ENCODE measurements at places on chromosomes 1 and 21.

DNA sequence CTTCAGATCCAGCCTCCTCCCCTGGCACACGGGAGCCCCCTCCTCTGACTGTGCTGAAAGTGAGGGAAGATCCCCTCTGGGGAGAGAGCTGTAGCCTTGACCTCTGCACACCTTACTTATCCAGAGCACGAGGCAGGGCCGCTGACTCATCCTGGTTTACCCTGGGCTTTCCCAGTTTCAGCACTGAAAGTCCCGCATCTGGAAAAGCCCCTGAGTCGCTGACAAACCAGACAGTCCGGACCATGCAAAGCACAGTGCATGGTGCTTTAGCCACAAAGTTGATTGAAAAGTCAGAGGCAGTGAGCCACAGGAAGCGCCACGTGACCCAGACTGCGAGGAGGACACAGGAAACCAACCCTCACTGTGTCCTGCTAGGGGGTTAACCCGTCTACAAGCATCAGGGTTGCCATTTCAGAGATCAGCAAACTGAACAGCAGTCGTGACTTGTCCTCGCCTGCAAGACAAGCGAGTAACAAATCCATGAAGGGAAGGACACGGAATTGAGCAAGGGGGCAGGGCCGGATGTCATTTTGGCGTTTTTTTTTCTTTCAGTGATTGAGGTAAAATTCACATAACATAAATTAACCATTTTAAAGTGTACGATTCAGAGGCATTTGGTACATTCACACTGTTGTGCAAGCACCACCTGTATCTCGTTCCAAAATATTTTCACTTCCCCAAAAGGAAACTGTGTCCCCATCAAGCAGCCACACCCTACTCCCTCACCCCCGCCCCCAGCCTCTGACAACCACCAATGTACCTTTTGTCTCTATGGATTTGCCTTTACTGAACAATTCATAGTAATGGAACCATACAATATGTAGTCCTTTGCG is 19.9 kb upstream of the IFNGR2 start:
- peak; percentile 60 for DNase-seq

DNA sequence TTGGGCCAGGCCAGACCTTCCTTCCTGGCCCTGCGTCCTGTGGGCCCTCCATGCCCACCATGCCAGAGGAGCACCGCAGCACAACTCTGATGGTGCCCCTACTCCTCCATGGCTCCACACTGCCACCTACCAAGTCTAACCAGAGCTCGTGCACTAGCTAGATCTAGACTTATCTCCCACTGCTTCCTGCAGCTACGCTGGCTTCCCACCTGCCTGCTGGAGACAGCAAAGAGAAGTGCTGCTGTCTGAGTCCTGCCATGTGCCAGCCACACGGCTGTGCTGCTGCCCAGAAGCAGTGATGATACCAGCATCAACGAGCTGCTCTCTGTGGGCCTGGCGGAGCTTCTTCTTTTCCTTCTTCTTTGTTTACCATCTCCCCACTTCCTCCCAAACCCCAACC is 4.5 kb downstream of the GUCA2B start:
- DNase-seq = no peak

- DNase-seq = peak; percentile 60
Observed at GRCh38 chr21:14259747-14260146, 43.8 kb downstream of the RBM11 start.

DNA sequence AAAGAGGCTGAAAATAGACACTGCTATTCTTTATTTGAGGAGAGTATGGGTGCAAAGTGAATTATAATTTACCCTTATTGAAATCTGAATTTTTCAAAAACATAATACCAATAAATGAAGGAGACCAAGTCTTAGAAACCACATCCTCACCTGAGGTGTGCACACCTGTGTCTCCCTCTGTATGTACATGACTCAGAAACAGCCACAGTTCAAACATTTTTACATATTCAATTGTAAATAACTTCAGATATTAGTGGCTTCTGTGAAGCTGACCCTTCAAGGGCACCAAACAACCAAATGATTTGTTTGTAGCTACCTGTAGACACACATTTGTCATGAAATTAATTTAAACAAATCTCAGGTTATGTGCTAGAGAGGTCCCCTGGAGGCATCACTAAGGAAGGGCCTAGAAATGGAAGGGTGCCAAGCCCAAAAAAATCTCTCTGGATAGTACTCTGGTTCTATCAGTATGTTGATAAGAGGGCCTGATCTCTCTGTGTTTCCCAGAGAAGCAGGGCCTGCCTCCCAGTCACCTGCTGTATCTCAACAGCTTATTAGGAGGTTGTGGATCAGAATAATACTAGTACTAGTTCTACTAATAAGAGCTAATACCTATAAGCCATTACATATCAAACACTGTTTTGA is 28.1 kb downstream of the ERI3 start:
- no peak for DNase-seq

GRCh38 chr21:34669149-34669879 is 520 bp downstream of the CLIC6 start:
- DNase-seq = peak; percentile 23

DNA sequence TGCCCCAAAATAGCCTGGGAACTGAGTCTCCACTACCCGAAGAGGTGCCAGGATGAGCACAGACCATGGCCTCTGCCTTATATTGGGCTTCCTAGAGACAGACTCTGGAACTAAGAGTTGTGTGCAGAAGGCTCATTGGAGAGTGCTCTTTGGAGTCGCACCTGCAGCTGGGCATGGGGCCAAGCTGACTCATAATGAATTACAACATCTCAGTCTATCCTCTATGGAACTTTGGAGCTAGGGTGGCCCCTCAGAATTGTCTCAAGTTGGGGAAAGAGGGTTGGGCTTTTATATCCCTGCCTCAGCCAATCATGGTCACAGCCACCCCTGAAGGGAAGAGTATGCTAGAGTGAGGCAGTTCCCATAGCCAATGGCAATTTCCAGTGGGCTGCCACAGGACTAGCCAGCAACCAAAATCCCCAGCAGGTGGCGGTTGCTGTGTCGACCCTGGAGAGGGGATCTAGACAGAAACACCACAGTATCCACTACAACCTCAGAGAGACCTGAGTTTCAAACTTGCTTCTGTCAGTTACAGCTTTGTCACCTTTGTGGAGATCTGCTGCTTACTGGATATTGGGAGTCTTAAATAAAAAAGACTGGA is 93.8 kb downstream of the DMRTA2 start:
- no peak for DNase-seq

DNA sequence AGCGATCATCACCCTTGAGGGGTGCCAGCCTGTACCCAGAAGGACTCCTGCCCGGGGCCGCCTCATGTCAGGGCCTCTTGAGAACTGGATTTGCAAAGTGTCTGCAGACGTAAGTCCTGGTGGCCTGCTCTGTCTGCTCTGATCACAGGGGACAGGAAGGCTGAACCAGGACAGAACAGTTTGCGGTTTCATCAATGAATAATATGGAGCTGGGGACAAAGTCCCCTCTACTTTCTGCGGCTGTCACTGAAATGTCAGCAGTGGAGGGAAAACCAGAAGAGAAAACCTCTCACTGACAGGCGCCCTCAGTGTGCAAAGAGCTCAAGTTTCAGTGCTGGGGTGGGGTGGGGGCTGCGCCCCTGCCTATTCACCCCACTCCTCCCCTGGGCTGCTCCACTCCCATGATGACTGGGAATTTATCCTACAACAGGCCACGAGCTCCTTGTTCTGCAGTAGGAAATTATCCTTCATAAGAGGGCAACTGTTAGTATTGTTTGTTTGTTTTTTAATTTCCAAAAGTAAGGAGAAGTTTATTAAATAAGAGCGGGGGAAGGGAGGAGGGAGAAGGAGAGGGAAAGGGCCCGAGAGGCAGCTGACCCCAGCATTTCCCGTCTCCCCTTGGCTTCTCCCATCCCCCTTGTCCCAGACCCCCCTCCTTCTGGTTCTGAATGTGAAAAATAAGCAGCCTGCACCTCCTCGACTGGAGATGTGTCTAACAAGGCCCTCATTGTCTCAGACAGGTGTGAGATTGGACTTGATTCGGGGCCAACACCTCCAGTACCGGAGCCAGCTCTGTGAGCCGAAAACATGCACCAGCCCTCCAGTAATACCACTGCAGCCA is 149.2 kb downstream of the CLIC6 start:
- no peak for DNase-seq

DNA sequence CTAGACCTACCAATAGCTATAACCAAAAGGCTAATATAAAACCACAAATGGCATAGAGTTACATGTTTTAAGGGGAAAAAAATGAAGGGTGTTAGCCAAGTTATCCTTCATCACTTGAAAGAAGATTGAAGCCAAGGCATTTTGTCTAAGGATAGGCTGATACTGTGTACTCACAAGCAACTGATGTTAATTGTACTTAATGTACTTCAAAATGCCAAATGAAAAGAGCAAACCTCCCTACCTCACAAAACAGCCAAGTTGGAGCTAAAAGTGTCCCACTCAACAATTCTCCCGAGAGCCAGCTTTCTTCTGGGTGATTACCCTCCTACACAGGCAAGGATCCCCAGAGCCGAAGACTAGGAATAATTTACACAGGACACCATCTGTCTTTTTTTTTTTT is 4.4 kb upstream of the IGSF3 start:
- no peak for DNase-seq

GRCh38 chr1:114720492-114720891 is 3.9 kb upstream of the NRAS start:
- DNase-seq = no peak

DNA sequence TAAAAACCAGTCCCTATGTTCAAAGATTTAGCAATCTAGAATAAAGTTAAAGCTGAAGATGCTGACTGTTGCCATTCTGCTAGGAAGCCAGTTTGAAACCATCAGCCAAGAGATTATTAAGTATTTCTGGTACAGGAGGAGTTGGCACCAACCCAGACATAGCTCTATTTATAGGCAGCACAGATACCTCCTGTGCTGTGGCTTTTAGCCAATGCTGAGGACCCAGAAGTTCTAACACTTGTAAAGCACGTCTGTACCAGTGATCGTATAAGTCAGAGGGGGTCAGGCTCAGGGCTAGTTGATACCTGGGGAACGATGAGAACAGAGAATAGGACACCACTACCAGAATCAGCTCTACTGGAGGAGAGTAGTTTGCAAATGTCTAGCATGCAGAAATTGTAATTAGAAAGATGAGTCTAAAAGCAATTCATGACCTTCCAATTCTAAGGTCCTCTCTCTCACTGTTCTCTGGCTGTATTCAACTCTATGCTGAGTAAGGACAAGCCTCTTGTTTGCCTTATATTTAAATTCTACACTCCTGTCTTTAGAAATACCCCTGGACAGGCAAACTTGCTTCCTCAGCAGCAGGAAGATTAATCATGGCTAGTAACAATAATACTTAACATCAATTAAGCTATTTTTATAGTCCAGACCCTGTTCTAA is 96.8 kb upstream of the PALMD start:
- no peak for DNase-seq

DNA sequence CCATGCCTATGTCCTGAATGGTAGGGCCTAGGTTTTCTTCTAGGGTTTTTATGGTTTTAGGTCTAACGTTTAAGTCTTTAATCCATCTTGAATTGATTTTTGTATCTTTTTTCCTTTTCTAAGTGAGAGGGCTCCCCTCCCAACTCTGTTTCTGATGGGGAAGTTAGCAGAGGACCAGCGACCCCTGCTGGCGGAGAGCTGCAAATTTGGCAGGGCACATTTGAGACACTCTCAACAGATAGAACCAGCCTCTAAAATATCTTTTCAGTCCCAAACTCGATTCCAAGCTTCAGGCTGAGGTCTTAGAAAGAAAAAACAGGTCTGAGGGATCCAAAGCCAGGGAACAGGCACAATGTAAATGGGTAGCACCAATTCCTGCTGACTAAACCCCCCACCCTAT is 32.5 kb downstream of the LRRC3 start:
- DNase-seq = no peak

GRCh38 chr1:46461017-46461808 is 28.4 kb upstream of the DMBX1 start:
- no peak for DNase-seq

GRCh38 chr1:52238474-52238873 is 96.6 kb downstream of the ZFYVE9 start:
- DNase-seq = peak; percentile 20

DNA sequence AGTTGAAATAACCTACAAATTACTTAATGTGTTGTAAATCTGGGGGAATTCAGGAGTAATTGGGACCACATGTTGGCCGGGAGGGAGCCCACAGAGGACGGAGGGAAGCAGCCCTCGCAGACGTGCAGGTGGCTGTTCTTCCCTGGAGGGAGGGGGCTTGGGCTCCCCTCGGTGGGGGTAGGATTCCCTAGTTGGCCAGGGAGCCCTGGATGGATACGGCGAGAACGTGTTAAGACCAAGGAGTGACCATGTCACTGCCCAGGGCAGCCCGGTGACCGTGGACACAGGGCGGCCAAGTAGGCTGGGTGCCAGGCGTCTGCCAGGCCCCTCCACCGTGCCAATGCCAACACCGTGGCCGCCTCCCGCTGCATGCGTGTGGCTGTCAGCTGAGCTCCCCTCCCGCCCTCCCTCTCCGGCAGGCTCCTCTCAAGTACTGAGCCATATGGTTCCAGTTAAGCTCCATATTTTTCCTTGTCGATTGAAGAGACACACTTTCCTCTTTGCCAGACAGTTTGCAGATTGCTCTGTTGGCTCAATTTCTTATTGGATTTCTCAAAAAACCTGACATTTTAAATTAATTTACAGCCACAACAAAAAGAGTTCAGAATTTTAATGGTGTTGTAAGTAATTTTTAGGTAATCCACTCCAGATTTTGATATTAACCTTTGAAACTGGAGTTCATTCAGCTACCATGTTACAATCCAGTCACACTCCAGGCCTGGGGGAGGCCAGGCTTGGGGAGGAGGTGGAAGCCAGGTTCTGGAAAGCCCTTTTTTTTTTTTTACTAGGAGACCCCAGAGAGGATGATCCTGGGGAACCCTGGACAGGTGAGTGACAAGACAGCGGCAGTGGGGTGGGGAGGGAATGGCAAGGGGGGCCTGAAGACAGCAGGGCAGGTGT is 71.2 kb downstream of the CASZ1 start:
- DNase-seq = peak; percentile 93

DNA sequence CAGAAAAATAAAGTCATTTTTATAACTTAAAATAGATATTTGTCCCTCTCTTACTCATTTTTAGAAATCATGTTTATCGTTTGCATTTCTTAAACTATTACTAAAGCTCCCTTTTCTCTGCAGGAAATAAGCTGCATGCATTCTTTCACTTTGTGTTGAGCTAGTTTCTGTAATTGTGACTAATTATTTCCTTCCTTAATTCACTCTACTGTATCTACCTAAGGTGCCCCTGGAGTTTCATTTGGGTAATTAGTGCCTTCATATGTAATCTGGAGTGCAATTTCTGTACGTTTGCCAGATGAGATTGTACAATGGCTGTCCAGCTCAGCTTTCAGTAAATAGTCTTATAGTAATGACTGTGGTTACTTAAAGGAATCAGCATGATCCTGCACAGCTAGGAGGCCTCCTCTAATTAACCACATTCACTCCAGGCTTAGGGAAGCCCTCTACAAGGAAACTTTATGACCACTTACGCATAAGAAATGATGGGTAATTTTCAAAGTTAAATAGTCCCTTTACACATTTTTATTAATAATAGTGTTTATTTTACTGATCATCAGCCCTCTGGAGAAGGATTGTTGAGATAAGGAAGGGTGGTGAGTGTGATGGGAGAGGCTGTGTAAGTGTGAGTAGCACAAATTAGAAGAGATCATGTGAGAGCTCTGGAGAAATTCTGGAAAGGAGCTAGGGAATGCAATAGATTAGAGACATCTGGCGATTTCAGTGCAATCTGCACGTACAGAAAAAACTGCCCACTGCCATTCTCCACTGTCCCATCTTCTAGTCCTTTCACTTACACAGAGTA is 86.8 kb downstream of the LRRC8C start:
- DNase-seq = no peak

GRCh38 chr21:14572204-14572780 is 26.2 kb upstream of the SAMSN1 start:
- no peak for DNase-seq

Data from GM03348 (cell line).